ENCODE measurements at places on chromosomes 1 and 21. TPM values are rescaled to one million over a fixed set of nuclear protein-coding genes. Genes with fewer than 3 reads are reported as not detected.

CRP gene
- total RNA-seq, result 0.32 TPM

GBP2 gene
- 123 TPM for total RNA-seq

ADGRL2 gene
- total RNA-seq, result 53.4 TPM

HSD3B1 gene
- total RNA-seq, result not detected

HES5 gene
- total RNA-seq, result 2.1 TPM

RNU1-1 gene
- total RNA-seq, result 8,154 TPM

PLA2G5 gene
- 4.0 TPM for total RNA-seq

CLCA1 gene
- 0.10 TPM for total RNA-seq

LRRC38 gene
- not detected for total RNA-seq

SON gene
- total RNA-seq, result 322 TPM

ZNF695 gene
- not detected for total RNA-seq

SUSD4 gene
- 0.81 TPM for total RNA-seq

RYR2 gene
- total RNA-seq, result 31.3 TPM

SH2D5 gene
- total RNA-seq, result 0.26 TPM

HAPLN2 gene
- total RNA-seq, result 0.39 TPM

PPP1R8 gene
- total RNA-seq, result 29.5 TPM

LINGO4 gene
- total RNA-seq, result not detected

CD160 gene
- not detected for total RNA-seq

RCSD1 gene
- total RNA-seq, result 11.2 TPM

PRELP gene
- total RNA-seq, result 217 TPM

FCRLA gene
- 0.57 TPM for total RNA-seq

CLCNKB gene
- 0.39 TPM for total RNA-seq

PUSL1 gene
- total RNA-seq, result 12.6 TPM

CHIA gene
- not detected for total RNA-seq

KRTAP19-3 gene
- total RNA-seq, result not detected

KLHDC8A gene
- not detected for total RNA-seq

P3H1 gene
- total RNA-seq, result 37.7 TPM

SLC26A9 gene
- not detected for total RNA-seq

HSF2BP gene
- not detected for total RNA-seq

LAMC2 gene
- 0.91 TPM for total RNA-seq

ANKRD34A gene
- 1.4 TPM for total RNA-seq

LCE3D gene
- not detected for total RNA-seq

TCHHL1 gene
- not detected for total RNA-seq

DYRK3 gene
- total RNA-seq, result 10.7 TPM

FAM110D gene
- 15.7 TPM for total RNA-seq

RGS1 gene
- total RNA-seq, result 43.4 TPM

CASQ2 gene
- total RNA-seq, result 47.9 TPM

C1orf105 gene
- not detected for total RNA-seq

ITGB2 gene
- 110 TPM for total RNA-seq

SPATA46 gene
- not detected for total RNA-seq

LENEP gene
- total RNA-seq, result not detected
